ENCODE measurements at places on chromosomes 6 and 20.

DNA sequence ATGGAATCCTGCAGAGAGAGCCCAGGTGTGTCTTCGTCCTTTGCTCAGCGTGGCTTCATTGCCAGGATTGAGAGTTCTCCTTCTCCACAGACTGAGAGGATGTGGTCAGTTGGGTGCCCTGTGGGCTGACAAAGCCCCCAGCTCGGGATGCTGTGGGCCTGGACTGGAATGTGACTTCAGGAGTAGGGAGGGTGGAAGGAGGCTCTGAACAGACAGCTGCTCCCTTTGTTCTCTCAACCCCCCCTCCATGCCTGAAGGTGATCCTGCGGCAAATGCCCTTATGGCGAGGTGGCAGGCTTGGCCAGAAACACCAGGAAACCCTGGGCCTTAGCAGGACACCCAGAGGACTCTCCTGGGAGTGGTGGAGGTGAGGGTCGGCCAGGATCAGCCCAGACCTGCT is 1.8 kb upstream of the CST5 start:
- no peak for DNase-seq

DNA sequence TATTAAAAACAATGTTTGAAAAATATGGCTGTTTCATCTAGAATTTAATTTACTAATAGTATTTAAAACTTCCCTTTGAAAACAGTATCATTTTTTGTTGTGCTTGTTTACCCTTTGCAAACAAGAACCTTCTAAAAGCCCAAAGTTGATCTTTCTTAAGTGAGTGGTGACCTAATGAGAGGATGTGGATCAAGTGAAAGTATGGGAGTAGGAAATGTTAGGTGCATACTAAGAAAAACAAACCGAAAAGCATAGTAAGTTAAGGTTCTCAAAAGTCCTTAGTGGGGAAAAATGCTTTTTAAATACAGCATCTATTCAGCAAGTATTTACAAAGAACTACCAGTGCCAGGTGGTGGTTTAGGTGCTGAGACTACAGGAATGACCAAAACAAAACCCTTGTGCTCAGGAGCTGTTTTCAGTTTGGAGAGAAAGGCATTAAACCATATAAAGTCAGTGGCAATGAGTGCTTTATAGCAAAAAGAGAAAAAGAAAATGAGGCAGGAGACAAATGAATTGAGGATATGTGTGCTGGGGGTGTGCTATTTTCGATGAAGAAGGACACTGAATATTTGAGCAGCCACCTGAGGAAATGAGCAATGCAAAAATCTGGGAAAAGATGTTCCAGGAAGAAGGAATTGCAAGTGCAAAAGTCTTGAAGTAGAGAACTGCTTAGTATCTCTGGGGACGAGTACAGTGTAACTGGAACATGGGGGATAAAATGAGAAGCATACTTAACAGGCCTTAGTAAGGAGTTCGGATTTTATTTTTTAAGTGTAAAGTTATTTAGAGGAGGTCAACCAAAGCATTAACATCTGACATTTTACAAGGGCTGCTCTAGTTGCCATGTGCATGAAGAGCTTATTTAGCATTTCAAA is 24.0 kb downstream of the RNF146 start:
- no peak for DNase-seq

GRCh38 chr6:35398526-35398925 is 53.6 kb upstream of the FANCE start:
- DNase-seq = no peak

DNA sequence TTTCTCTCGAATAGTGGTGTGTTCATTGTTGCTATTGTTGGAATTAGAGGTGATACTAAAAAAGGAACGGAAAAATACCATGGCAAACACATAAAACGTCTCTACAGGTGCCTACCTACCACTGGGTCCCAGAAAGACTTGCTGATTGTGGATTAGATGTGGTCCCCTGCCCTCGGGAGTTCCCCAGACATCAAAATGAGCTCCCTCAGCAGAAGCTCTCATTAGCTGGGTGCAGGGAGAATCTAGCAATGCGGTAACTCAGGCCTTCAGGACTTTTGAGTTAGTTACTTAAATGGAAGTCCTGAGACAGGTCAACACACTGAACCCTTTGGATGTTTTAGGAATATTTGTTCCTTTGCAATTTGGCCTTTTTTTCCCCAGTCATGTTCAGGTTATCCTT is 6.1 kb downstream of the IRF4 start:
- DNase-seq = no peak

DNA sequence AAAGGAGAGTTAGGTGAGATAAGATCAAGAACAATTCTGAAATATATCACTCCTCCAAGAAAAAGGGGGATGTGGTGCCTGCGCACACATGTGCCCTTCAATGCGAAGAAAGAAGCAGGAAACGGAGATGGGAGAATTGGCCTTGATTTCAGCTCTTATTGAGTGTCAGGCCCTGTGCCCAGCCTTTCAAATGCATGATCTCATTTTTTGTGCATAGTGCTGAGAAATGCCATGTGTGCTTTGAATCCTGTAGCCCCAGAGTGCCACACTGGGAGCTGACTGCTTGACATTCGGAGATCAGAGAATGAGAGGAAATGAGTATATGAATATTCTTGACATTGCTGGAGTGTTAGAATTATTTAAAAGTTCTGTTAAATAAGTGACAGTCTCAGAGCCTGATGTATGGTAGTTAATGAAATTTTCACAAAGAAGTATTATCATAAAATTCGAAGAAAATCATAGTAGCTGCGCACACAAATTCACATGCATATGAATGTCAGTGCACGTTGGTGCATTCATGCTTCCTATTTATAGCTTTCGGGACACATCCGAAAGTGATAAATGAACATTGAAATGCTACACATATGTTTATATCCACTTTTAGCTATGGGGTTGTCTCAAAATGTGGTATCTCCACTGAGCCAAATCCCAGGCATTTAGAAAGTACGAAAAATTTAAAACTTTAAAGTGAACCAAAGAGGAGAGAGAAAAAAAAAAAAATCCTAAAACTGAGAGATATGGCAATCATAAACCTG is 172.0 kb downstream of the KCNQ5 start:
- no peak for DNase-seq

- DNase-seq = no peak
These were observed 154.9 kb upstream of the FERMT1 start for GRCh38 chr20:6277661-6278240.

DNA sequence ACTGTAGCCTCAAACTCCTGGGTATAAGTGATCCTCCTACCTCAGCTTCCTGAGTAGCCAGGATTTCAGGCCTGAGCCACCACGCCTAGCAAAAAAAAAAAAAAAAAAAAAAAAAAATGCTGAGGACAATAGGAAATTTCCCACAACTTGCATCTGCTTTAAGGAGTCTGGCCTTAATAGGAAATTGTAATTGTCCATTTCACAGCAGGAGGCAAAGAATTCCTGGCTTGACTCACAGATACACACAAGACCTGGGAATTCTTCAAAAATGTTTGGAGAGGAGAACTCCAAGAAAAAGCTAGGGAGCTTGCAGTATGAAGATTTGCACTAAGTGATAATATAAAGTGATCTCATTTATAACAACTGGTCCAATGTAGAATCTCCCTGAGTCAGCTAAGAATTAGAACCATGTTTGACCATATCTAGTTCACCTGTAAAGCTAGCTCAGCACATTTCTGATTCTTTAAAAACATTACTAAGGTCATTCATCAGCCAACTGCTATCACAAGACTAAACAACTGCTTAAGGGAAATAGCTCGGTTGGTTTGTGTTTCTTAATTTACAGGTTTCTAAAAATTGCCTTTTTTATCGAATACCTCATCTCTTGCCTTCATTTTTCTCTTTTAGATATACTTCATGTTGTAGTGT is 80.2 kb upstream of the SLC2A12 start:
- DNase-seq = no peak

GRCh38 chr6:93423542-93423941 is 4.2 kb upstream of the EPHA7 start:
- no peak for DNase-seq

GRCh38 chr6:146856296-146856695 is 257.5 kb downstream of the ADGB start:
- no peak for DNase-seq

- no peak for DNase-seq
These were observed 104.2 kb upstream of the SCGN start for GRCh38 chr6:25547797-25548196.

- DNase-seq = no peak
These were observed 9.7 kb downstream of the TGM3 start for GRCh38 chr20:2305479-2305878.

DNA sequence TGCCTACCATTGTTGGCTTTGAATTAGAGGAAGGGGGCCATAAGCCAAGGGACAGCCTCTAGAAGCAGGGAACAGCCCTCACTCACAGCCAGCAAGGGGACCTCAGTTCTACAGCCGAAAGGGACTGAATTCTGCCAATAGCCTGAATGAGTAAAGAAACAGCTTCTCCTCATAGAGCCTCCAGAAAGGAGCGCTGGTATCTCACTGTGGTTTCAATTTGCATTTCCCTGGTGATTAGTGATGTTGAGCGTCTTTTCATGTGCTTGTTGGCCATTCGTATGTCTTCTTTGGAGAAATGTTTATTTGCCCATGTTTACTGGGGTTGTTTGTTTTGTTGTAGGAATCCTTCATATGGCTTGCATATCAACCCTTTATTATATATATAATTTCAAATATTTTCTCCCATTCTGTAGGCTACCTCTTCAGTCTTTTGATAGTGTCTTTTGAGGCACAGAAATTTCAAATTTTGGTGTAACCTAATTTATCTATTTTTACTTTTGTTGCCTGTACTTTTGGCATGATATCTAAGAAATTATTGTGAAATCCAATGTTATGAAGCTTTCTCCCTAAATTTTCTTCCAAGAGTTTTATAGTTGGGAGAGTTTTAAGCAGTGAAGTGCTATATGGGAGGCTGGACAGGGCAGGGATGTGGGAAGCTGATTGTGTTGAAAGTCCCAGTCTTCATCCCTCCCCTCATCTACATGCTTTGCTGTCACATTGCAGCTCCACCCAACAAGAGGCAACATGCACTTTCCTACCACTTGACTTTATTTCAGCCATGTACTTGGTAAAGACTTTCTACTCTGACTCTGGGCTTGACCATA is 82.3 kb upstream of the SHLD1 start:
- DNase-seq = no peak

- peak; percentile 78 for DNase-seq
These were observed 189.4 kb downstream of the ZFP64 start for GRCh38 chr20:52001999-52002666.

- no peak for DNase-seq
These were observed 142.4 kb upstream of the RIPOR2 start for GRCh38 chr6:25078141-25078540.

DNA sequence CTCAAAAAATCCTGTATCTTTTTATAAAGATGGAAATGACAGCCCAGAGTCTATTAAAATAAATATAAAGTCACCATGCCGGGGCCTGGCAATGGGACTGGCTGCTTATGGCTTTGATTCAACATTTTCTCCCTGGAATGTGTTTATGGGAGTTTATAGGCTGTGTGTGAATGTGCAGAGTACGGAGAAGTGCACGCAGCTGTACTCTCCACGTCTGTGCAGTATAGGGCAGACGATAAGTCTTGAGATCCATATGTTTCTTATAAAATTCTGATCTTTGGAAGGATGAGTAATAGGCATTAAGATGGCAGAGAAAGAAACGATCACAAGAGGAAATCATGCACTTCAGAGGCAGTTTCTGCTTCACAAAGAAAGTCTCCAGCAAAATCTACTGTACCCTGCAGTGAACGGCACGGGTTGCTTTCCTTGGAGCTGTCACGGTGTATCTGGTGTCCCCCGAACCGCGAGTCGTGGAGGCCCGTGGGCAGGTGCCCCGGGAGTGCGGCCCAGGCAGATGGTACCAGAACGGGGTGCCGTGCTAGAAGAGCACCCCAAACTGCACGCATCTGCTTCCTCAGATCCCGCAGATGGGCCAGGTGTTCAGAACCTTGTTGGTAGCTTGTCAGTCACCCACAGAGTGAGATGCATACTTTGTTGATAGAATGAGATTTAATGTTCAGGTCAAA is 382.5 kb downstream of the TAF4 start:
- no peak for DNase-seq

- DNase-seq = no peak
These were observed 113.9 kb downstream of the ALDH8A1 start for GRCh38 chr6:134835993-134836392.

GRCh38 chr6:54618572-54618971 is 228.0 kb upstream of the FAM83B start:
- no peak for DNase-seq

Measured in HTR-8/SVneo (cell line).